Head of caudate nucleus (tissue), 42 donors: ENCODE measurements at places on chromosomes 13 and 19.

- no peak for DNase-seq
Observed at GRCh38 chr19:38617283-38617763, 430 bp downstream of the MAP4K1 start.

DNA sequence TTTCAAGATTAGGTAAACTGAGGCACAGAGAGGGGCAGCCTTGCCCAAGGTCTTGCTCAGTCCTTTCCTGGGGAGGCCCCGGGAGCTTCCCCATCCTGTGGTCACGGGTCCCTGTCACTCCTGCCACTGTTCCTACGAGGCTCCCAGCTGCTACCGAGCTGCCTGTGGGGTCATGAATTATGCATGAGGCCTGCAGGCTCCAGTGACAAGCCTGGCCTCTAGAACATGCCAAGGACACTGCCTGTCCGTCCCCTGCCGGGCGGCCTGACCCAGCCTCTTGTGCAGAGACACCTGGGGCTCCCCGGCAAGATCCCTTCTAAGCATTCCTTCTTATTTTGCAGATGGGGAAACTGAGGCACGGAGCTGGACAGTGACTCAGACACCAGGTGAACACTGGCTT is 2.7 kb downstream of the FCHO1 start:
- peak; percentile 85 for DNase-seq

DNA sequence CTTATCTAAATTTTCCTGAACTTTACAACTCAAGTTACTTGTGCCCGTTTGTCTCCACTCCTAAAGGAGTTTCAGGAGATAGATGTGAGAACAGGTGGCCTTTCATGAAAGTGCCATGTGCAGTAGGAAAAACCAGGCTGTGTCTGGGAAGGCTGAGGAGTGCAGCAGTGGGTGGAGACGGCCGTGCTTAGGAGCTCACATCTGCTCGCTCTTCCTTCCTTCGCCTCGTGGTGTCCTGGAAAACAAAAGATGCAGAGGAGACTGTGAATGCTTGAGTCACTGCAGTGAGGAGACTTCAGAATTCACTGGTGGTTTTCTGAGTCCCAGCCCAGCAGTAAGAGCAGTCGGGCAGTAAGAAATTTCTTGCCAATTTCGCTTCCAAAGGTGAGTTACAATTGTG is 138.4 kb upstream of the RNF113B start:
- DNase-seq = no peak

DNA sequence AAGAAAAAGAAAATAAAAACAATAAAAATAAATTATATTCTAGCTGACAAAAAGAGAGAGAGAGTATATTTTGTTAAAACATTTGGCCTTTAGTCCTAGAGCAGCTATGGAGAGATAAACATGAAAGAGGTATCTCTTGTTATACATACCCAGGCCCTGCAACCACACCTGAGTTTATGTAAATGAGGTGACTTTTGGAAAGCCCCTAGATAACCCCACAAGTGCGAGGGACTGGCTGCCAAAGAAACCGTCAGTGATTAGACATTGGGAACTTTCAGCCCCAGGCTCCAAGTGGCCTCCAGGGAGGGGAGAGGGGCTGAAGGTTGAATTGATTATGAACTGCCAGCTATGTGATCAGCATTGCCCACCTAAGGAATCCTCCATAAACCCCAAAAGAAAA is 2.1 kb upstream of the NLRP7 start:
- no peak for DNase-seq

GRCh38 chr19:38812841-38813320 is at the start of gene LGALS4:
Gene LGALS4 (minus strand): TSS chr19:38812945. CDS start chr19:38812886, 59 bp downstream.
- DNase-seq = no peak

DNA sequence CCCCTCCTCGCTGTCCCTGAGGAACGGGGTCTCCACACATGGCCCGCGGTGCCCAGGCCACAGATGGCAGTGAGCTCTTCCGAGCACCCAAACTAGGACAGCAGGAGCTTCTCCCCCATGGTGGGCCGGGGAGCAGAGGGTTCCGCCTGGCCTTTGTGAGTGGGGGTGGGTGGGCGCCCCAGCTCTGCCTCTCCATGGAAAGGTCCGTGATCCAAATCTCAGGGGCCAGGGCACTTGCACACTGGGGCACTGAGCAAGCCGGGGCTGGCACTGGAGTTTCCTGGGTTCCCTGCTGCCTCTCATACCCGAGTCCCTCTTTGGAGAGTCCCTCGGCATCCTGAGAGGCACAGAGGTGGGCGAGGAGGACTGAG is 2.2 kb upstream of the DIRAS1 start:
- DNase-seq = no peak

DNA sequence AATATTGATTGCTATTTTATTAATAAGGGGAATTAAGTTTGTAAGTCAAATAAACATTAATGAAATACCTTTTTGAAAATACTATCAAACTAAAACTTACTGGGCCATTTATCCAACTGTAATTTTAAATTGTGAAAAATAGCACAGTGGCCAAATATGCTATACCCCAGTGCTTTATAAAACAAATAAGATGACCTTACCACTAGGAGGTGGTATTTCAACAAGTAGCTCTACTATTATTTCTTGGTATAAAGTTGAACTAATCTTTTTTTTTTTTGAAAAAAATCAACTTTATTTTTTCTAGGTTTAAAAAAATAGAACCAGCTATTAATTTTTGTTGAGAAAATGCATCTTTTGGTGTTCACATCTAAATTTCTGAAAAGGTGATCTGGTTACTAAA is 14.7 kb downstream of the LACC1 start:
- no peak for DNase-seq

- DNase-seq = no peak
Observed at GRCh38 chr13:31167490-31167889, 5.8 kb upstream of the HSPH1 start.

- DNase-seq = no peak
Observed at GRCh38 chr19:30109565-30109964, 167.5 kb downstream of the URI1 start.

- no peak for DNase-seq
Observed at GRCh38 chr13:102839462-102839861, 6.4 kb upstream of the ERCC5 start.

DNA sequence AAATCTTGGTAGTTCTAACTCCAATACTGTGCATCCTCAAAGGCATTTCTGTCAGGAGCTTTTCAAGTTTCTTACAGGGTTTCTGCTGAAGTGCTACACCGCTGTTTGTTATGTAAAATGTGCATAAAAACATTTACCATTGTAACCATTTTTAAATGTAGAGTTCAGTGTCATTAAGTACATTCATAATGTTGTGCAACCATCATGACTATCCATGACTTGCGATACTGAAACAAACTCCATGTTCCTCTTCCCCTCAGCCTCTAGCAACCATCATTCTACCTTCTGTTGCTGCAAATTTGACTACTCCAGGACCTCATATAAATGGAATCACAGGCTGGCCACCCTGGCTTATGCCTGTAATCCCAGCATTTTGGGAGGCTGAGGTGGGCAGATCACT is 14.4 kb upstream of the SLC25A42 start:
- no peak for DNase-seq

- no peak for DNase-seq
Observed at GRCh38 chr19:15116856-15117255, 9.7 kb downstream of the SYDE1 start.

DNA sequence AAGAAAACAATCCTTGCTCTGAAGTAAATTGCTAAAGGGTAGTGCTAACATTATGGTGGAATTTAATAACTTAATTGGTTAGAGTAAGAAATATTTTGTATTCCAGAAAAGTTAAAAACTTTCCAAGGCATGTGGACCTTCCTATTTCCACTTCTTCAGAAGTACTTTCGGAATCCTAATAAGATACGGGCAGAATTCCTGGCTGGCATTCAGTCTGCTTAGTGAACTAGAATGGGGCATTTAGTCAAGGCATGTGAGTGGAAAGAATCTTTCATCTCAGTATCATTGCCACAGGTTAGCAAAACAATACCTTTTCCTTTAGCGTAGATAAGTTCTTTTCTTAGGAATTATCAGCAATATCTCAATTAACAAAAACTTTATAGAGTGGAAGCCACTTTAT is 85.1 kb downstream of the TNFRSF19 start:
- no peak for DNase-seq

GRCh38 chr13:44086389-44086788 is 206.7 kb downstream of the LACC1 start:
- DNase-seq = no peak

DNA sequence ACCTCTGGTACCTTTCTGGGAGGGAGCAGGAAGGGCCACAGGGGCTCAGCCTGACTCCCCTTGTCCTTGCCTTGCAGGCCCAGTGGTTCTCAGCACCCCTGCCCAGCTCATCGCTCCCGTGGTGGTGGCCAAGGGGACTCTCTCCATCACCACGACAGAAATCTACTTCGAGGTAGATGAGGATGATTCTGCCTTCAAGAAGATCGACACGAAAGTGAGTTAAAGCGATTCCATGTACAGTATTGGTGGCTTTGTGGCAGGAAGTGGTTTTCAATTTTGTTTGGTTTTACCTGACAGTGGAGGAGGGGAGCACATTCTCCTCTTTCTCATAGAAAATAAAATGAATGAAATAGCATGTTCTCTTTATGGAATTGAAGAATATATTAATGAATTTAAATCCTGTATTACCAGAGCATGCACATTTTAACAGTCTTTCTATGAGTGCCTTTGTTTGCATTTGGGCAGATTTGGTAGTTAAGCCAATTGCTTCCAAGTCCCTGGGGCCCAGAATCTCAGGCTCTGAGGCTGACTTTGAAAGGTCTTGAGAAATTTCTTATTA is 4.1 kb downstream of the MAB21L1 start:
- DNase-seq = no peak

DNA sequence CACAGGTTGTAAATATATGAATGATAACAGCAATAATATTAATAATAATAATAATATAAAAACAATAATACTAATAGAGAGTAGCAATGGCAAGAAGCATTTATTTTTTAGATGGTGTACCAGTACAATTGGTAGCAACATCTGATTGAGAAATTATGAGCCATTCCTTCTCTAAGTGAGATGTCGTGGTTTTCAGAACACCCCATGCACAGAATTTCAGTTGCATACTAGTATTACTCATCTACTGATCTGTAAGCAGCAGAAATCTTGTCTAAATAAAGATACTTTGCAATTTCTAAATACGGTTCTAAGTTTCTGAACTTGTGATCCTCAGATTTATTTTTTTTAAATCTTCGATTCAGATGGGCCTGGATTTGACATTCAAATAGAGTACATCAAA is 788.0 kb upstream of the ATXN8OS start:
- no peak for DNase-seq

DNA sequence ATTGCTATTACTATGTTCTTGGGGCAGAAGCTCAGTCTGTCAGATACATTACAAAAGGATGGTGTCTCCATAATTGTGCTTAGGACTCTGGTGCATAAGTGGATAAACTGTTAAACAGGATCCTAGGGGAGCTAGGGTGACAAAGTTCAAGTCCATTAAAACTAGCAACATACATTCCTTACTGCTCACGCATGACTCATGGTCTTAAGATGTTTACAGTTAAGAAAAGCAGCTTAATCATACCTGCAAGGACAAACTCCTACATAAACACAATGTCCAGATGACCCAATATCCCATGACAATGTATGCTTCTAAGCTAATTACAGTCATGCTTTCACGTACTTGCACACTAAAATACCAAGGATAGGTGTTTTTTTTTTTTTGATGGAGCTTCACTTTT is 3.5 kb upstream of the ZNF701 start:
- DNase-seq = no peak

GRCh38 chr13:111033172-111034130 is 81.7 kb upstream of the ARHGEF7 start:
- DNase-seq = no peak

DNA sequence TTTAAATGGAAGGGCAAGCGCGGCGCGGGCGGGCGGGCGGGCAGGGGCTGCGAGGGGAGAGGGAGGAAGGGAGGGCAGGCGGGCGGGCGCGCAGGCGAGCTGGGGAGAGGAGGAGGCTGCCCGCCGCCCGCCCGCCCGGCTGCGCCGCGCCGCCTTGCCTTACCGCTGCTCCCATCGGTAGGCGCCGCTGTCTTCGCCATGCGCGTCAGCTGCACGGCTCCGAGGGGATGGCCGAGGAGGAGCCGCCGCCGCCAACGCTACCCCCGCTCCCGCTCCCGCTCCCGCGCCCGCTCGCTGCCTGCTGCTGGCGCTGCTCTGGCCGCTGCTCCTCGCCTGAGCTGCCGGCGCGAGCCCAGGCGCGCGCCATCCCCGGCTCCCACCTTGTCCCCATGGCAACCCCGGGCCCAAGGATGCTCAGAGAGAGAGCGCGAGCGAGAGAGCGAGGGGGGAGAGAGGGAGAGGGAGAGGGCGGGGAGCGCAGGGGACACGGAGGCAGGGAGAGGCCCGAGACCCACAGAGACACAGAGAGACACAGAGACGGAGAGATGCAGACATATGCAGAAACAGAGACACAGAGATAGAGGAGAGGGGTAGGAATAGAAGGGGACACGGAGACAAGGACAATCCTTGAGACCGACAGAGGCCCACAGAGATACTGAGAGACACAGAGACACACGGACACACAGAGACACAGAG is 40.3 kb downstream of the DEDD2 start:
- peak; percentile 82 for DNase-seq

- no peak for DNase-seq
Observed at GRCh38 chr13:89375839-89376238, 1704.7 kb downstream of the SLITRK5 start.

- DNase-seq = no peak
Observed at GRCh38 chr13:102817907-102818306, 19.0 kb downstream of the BIVM start.

- peak; percentile 50 for DNase-seq
Observed at GRCh38 chr19:18660051-18660910, 23.2 kb upstream of the CRTC1 start.

GRCh38 chr19:31118986-31119385 is 230.2 kb downstream of the TSHZ3 start:
- no peak for DNase-seq

DNA sequence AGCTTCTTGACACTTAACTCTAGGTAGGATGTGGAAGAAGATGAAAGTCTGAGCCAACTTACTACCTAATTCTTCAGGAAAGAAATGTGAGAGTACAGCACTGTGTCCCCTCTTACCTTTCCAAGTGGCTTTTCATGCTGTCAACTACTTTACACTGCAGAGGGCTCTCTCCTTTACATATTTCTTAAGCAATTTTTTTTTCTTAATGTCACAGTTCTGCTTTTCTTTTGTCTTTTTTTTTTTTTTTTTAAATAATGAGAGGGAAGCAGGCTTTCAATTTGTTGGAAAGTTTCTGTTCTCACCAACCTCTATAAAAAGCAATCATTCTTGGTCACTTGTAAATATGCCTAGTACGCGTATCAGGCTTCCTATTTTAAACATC is 212.7 kb upstream of the MIR17HG start:
- no peak for DNase-seq

DNA sequence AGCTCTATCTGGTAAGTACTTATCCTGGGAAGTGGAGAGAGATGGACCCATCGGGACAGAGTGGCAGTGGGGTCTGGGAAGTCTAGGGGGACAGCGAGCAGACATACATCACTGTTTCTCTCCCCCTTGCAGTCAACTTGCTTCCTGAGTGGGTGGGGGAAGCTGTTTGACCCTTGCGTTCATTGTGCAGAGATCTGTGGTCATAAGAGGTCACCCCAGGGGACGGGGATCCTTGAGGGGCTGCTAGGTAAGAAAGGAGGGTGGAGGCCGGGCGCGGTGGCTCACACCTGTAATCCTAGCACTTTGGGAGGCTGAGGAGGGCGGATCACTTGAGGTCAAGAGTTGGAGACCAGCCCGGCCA is 474 bp downstream of the ARHGEF18 start:
- DNase-seq = no peak

- no peak for DNase-seq
Observed at GRCh38 chr13:104592545-104593250, 1526.5 kb upstream of the SLC10A2 start.
